ENCODE measurements at places on chromosomes 3 and 15.

DNA sequence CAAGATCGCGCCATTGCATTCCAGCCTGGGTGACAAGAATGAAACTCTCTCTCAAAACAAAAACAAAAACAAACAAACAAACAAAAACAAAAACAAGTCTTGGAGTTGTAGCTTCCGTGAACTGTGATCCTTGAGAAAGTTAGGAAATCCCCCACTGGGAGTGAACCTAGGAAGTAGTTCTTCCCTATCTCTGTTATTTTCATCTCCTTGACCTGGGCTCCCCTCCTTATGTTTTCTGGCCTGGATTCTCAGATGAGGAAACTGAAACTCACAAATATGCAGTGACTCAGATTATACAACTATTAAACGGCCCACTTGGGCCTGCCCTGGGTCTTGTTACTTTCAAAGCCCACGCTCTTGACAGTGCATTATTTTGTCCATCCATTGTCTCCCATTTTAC is 29.7 kb downstream of the SAXO2 start:
- no peak for DNase-seq

DNA sequence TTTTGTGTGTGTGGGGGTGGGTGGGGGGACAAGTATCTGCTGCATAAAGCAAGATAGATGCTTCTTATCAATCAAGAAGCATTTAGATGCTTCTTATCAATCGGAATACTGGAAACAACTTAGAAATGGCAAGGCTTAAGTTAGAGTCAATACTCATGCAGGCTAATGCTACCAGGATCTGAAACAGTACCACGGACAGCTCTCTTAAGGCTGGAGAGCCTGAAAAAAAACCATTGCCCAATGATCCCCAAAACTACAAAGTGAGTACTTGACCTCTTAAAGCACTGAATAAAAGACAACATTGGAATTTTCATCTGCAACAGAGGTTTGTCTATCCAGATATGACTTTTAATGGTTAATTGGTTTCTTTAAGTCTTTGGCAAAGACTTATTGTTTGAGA is 262.3 kb downstream of the GAP43 start:
- no peak for DNase-seq

DNA sequence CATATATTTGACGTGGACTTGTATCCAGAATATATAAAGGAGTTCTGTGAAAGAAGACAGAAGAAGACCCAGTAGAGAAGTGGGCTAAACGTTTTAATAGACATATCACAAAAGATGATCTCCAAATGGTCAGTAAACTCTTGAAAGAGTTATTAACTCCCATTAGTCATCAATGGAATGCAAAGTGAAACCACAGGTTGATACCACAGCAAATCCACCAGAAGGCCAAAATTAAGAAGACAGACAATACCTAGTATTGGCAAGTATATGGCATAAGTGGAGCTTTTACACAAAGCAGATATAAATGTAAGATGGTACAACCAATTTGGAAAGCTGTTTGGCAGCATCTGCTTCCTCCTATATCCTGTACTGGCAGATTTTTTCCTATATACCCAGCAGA is 6.0 kb downstream of the SPATA16 start:
- DNase-seq: no peak

DNA sequence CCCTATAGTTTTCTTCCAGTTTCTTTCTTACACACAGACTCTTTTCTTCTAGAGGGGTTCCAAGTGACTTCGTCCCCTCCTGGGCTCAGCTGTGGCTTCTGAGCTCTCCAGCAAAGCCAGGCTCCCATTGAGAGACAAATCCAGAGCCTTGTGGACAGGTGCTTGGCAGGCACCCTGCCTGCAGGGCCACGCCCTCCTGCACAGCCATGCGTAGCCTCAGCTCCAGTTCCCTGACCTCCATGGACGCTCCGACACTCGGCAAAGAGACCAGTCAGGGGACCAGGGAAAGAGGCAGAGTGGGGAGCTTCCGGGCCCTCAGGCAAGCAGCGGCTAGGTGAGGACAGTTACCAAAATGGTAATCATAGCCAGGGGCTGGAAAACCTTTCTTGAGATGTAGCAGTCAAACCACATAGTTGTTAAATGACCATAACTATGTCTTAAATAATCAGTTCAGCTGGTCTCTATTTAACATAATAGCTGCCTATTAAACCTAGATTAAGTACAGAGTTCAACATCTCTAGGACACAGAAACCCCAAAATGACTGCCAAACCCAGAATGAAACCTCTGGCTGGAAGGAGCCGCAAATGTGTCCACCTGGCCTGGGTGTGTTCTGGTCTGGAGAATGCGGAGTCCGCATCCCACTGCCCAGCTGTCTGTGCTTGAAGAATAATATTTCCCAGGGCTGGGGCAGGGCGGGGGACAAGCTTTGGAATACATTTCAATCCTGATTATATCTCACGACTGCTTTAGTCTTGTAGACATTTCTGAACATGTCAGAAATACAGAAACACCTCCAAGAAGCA is 69.3 kb upstream of the RGMA start:
- no peak for DNase-seq

Data from activated T-cell treated with anti-CD3 and anti-CD28 coated beads for 24 hours (primary cell).